Tracheal epithelial cell (primary cell): ENCODE measurements at places on chromosomes 3 and 15. TPM values are rescaled to one million over a fixed set of nuclear protein-coding genes. Genes with fewer than 3 reads are reported as not detected.

FOXL2NB gene
- total RNA-seq, result 0.96 TPM in 1 of 2 replicates, not detected in the other

HYAL1 gene
- total RNA-seq, result 4.8 and 6.6 TPM in 2 replicates

IL5RA gene
- total RNA-seq, result not detected in 2 replicates

PTPRG gene
- 14.7 and 17.1 TPM in 2 replicates for total RNA-seq

ST8SIA2 gene
- not detected in 2 replicates for total RNA-seq

SLC2A2 gene
- total RNA-seq, result under 0.01 TPM in 1 of 2 replicates, not detected in the other

NCBP2 gene
- 57.8 and 74.8 TPM in 2 replicates for total RNA-seq

SLCO2A1 gene
- 0.24 TPM in 1 of 2 replicates, not detected in the other for total RNA-seq

BTBD1 gene
- total RNA-seq, result 86.0 and 114 TPM in 2 replicates

ALG1L2 gene
- not detected in 2 replicates for total RNA-seq

ROBO2 gene
- 0.21 and 0.96 TPM in 2 replicates for total RNA-seq

EXD1 gene
- 0.21 and 0.72 TPM in 2 replicates for total RNA-seq

POLQ gene
- 1.4 and 5.5 TPM in 2 replicates for total RNA-seq

PLAAT1 gene
- total RNA-seq, result 0.85 and 1.2 TPM in 2 replicates

SUCLG2 gene
- 39.8 and 45.0 TPM in 2 replicates for total RNA-seq

TTC14 gene
- 14.9 and 18.8 TPM in 2 replicates for total RNA-seq

PLA2G4E gene
- total RNA-seq, result 0.21 and 0.96 TPM in 2 replicates

THOC7 gene
- total RNA-seq, result 38.1 and 48.4 TPM in 2 replicates

EFCC1 gene
- not detected in 2 replicates for total RNA-seq

FANCD2OS gene
- total RNA-seq, result not detected in 2 replicates

PLCB2 gene
- under 0.01 TPM in 1 of 2 replicates, not detected in the other for total RNA-seq

MAP2K5 gene
- total RNA-seq, result 2.9 and 6.8 TPM in 2 replicates

PRICKLE2 gene
- total RNA-seq, result 5.1 and 11.8 TPM in 2 replicates

AGTR1 gene
- total RNA-seq, result not detected in 2 replicates

CCK gene
- total RNA-seq, result 0.21 and 0.96 TPM in 2 replicates

HIGD2B gene
- total RNA-seq, result not detected in 2 replicates

GOLGA6L4 gene
- total RNA-seq, result 0.21 and 0.96 TPM in 2 replicates

CALML4 gene
- total RNA-seq, result 3.1 and 6.4 TPM in 2 replicates

RAD18 gene
- 6.0 and 7.2 TPM in 2 replicates for total RNA-seq

SACM1L gene
- 22.2 TPM in 2 replicates for total RNA-seq

TTC21A gene
- 2.7 and 5.5 TPM in 2 replicates for total RNA-seq

CPA3 gene
- not detected in 2 replicates for total RNA-seq

INSYN1 gene
- not detected in 2 replicates for total RNA-seq

SOX2 gene
- 1.2 and 10.9 TPM in 2 replicates for total RNA-seq

CILP gene
- under 0.01 TPM in 1 of 2 replicates, not detected in the other for total RNA-seq

BFSP2 gene
- total RNA-seq, result not detected in 2 replicates

ANKRD34C gene
- total RNA-seq, result not detected in 2 replicates

CHRM5 gene
- not detected in 2 replicates for total RNA-seq

MYRIP gene
- under 0.01 TPM in 2 replicates for total RNA-seq

FGF7 gene
- under 0.01 TPM in 1 of 2 replicates, not detected in the other for total RNA-seq

ZNF385D gene
- 0.72 TPM in 1 of 2 replicates, not detected in the other for total RNA-seq

FBLN2 gene
- 3.4 and 17.4 TPM in 2 replicates for total RNA-seq

LCMT2 gene
- 3.9 and 7.0 TPM in 2 replicates for total RNA-seq

SNX33 gene
- 23.0 and 24.8 TPM in 2 replicates for total RNA-seq
